ENCODE measurements at places on chromosomes 3 and 15.

GRCh38 chr3:151925876-151926275 lies 52.4 kb downstream of the SUCNR1 start:
- no peak for DNase-seq

- DNase-seq: no peak
These were observed 147.3 kb upstream of the TRIM42 start for GRCh38 chr3:140530603-140531002.

GRCh38 chr15:95610945-95611344 lies 719.6 kb upstream of the NR2F2 start:
- DNase-seq: no peak

DNA sequence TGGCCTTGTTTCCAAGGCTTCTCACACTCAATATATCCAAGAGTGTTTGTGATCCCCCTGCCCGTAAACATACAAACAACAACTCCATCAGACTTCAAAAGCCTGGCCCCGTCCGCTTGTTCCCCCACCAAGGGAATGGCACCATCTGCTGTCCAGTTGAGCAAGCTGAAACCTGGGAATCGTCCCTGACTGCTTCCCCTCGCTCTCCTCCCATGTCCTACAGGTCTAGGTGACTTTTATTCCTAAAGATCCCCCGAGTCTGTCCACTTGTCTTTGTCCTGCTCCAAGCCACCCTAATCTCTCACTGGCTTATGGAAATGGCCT lies 27.9 kb upstream of the FAM174B start:
- no peak for DNase-seq
